Mesangial cell (primary cell): ENCODE measurements at places on chromosomes 12 and 14. TPM values are rescaled to one million over a fixed set of nuclear protein-coding genes. Genes with fewer than 3 reads are reported as not detected.

TAS2R8 gene
- not detected in 2 replicates for total RNA-seq

RASSF3 gene
- total RNA-seq = 9.0 and 11.4 TPM in 2 replicates

NKX2-1 gene
- not detected in 2 replicates for total RNA-seq

MGAT4C gene
- total RNA-seq = 0.13 TPM in 1 of 2 replicates, not detected in the other

DDN gene
- total RNA-seq = 0.16 TPM in 1 of 2 replicates, not detected in the other

PMEL gene
- 1.5 and 6.6 TPM in 2 replicates for total RNA-seq

ESYT1 gene
- total RNA-seq = 318 and 340 TPM in 2 replicates

SYCP3 gene
- 0.13 TPM in 1 of 2 replicates, not detected in the other for total RNA-seq
